DMS153 (cell line): ENCODE measurements at places on chromosomes 6 and 20.

GRCh38 chr6:17725083-17725482 lies 18.4 kb upstream of the NUP153 start:
- DNase-seq: no peak

DNA sequence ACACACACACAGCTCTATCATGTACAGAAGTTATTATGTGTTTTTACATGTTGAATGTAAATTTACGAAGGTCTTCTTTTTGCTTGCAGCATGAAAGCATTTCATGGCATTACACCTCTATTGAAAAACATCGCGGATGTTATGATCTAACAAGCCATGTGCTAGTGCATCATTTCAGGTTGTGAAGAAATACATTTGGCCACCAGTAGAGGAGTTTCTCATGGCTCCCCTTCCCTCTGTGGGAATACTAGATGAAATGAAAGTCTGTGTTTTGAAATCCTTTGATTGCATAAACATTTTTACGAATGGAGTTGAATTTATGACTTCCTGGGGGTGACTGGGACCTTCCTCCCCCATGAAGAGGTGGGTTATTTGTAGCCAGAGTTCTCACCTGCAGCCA lies 17.7 kb downstream of the MAS1 start:
- DNase-seq: no peak

DNA sequence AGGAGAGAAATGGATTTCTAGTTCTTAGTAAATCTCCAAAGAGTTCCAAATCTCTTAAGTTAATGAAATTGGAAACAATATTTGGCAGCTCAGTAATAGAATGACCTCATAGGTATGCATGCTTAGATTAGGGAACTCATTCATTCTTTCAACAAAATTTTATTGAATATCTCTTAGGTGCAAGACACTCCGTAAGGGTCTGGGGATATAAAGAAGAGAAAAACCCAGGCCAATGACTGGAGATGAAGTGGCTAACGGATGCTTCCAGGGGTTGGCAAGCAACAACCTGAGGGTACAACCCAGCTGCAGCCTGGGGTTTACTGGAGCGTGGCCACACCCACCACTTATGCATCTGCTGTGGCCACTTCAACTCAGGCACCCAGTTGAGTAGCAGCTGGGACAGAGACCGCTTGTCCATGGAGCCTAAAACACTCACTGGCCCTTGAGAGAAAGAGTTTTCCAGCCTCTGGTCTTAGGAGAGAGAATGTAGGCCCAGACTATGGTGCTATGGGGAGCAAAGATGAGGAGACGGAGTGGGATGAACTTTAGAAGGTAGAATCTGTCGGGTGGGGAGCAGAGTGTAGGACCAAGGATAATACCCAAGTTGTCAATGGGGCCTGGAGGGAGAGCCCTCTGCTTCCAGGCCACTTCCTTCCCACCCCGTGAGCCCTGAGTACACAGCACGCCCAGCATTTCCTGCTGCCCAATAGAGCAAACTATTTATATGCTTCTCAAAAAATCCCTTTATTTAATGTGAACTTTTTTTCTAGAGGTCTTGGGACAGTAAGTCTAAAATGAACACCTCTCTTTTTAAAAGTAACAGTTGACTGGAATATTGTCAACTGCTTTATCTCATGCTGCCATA lies 46.8 kb upstream of the PXDC1 start:
- peak; percentile 57 for DNase-seq

DNA sequence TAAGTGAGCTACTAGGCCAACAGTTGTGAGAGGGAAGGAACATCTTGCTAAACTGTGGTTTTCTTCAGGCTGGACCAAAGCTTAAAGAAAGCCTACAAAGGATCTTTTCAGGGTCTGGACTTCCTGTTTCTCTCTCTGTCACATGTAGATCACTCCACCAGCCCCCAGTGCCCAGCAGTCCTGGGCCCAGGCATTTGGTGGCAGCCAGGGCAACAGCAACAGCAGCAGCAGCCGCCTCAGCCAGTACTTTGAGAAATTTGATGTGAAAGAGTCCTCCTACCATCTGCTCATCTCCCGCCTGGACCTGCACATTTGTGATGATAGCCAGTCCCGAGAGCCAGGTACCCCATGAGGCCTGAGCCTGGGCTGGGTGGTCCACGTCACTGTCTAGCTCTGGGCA lies 44.1 kb downstream of the BLTP3A start:
- DNase-seq: no peak

GRCh38 chr6:90123831-90124230 lies 172.8 kb downstream of the BACH2 start:
- no peak for DNase-seq
